ENCODE measurements at places on chromosomes 4 and X. TPM values are rescaled to one million over a fixed set of nuclear protein-coding genes. Genes with fewer than 3 reads are reported as not detected.

XAGE1A gene
- not detected for total RNA-seq

GIMD1 gene
- not detected for total RNA-seq

IBSP gene
- 1.2 TPM for total RNA-seq

- H3K4me3 ChIP-seq: no peak overlapping the region
- peak overlapping the region; percentile 25 for H3K27ac ChIP-seq
- H3K36me3 ChIP-seq: no peaks in the 10 kb centered on the region
These were observed 16.9 kb downstream of the FNIP2 start for GRCh38 chr4:158785718-158786117.

DNA sequence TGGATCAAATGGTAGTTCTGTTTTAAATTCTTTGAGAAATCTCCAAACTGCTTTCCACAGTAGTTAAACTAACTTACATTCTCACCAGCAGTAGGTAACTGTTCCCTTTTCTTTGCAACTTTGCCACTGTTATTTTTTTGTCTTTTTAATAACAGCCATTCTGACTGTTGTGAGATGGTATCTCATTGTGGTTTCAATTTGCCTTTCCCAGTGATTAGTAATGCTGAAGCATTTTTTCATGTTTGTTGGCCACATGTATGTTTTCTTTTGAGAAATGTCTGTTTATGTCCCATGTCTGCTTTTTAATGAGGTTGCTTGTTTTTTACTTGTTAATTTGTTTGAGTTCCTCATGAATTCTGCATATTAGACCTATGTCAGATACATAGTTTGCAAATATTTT, 198.8 kb downstream of the RAB28 start:
- no peak for DNase-seq
- no peak overlapping the region for H3K27ac ChIP-seq
- H3K27me3 ChIP-seq: no peaks in the 10 kb centered on the region
- no peaks in the 10 kb centered on the region for H3K4me1 ChIP-seq
